ENCODE measurements at places on chromosomes 12 and 14.

- no peak for DNase-seq
These were observed 266.8 kb upstream of the MIS18BP1 start for GRCh38 chr14:45519766-45520165.

DNA sequence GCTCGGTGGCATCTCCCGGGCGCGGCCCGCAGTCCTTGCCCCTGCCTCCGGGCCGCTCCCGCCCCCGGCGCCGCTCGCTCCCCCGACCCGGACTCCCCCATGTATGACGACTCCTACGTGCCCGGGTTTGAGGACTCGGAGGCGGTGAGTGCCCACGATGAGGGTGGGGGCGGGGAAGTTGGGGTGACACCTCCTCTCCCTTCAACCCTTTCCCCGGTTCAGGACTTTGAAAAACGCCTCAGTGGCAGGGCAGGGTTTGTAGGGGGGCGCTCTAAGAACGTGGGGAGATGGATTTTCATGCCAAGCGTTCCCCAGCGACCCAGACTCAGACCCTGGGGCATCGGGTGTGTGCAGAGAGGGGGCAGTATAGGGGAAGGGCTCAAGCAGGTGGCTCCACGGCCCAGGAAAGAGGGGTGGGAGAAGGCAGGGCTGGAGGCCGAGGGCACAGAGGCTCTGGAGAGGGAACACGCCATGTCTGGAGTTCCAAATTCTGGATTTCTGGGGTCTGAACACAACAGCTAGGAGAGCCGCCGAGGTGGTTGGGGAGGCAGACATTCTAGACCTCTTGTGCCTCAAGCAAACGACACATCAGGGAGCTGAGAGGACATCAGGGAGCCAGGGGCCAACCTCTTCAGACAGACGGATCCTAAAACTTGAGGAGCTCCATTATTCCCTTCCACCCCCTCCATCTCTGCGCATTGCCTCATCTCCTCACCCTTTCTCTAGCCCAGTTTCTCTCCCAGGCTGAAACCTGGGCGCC is 715 bp downstream of the CACNB3 start:
- DNase-seq, result no peak

GRCh38 chr14:33386781-33387180 is 448.1 kb downstream of the NPAS3 start:
- DNase-seq, result no peak

GRCh38 chr14:103056322-103057027 is 874 bp downstream of the CDC42BPB start:
- DNase-seq, result no peak

- DNase-seq, result no peak
These were observed 581.0 kb upstream of the TMEM132C start for GRCh38 chr12:127685931-127686330.

- no peak for DNase-seq
These were observed 9.7 kb downstream of the TNS2 start for GRCh38 chr12:53059434-53060063.

DNA sequence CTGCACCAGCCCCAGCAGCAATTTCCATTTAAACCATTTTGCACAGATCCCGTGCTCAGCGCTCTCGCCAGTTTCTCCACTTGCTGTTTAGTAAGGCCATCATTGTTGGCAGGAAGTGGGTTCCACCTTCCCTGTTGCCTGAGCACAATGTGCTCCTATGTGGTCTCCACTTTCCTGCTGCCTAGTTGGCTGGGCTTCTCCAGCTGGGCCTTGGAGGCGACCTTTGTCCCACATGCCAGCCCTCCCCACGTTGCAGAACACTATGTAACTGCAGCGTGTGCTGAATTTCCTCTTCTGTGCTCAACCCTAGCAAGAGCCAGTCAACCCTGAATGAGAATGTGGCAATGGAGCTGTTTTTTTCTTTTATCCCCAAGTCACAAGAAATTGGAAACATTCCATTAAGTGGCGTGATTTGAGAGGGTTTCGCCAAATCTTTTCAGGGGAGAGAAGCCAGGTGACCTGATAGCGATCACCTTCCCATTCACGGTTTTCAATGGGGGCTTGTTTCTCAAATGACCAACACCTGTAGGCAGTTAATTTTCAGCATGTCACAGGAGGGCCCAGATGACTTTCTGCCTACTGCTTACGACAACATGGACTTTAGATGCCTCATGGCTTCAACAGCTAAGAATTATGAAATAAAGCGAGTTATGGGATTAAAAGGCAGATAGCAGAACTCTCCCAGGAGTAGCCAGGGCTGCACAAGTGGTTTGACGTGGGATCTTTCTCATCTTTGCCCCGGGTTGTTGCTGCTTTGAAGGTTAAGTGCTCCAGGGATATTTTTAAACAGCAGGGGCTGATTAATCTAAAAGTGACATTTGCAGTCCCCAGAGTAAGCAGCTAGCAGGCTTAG is at the start of gene ACACB:
Gene ACACB (plus strand): TSS at position 830 of the 853 bp plus-strand sequence. CDS start 22,819 bp downstream, outside the sequence.
- no peak for DNase-seq

DNA sequence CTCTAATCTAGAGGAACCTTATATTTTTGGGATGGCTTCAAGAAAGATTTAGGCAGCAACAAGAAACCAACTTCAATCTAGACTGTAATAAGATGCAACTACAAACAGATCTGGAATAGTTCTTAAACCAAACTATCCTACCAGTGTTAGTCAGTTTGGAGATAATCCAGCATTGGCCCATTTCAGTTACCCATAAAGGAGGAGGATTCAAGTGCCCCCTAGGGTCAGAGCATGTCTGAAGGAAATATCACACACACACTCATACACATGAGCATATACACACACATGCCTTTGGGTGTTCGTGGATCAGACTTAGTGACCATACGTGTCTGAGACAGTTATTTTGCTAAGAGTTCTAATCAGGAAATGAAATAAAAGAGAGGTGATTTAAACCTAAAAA is 261.2 kb downstream of the ADAMTS20 start:
- DNase-seq, result no peak

GRCh38 chr12:29201296-29201695 is 52.2 kb downstream of the FAR2 start:
- DNase-seq, result no peak

- DNase-seq, result no peak
These were observed 24.6 kb upstream of the UBC start for GRCh38 chr12:124939079-124939420.

DNA sequence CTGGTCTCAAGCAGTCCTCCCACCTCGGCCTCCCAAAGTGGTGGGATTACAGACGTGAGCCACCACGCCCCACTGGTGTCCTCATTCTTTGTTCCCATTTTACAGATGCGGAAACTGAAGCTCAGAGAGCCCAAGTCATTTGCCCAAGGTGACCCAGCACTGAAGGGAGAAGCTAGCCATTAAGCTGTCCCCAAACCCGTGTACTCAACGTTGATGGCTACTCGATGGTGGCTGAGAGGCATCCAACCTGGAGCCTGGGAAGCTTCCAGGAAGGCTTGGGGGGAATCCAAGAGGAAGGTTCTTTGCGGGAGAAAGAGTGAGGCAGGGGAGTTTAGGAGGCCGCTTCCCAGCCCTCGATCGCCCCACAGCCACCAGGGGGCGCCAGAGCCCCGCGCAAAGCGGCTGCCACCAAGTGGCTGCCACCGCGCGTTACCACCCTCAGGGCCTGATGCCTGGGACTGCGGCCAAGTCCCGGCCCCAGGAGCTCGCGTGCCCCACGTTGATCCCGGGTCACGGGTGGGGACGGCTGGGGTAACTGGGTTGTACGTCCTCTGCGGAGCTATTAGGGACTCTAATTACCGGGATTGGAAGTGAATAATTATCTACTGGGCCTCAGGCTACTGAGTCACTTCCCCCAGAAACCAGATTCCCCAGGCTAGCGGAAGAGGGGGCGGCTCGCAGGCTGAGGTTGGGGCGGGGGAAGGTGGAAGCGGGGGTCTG is 8.8 kb upstream of the SH2B3 start:
- peak; percentile 36 for DNase-seq

GRCh38 chr12:13100605-13100881 is 2.9 kb downstream of the GSG1 start:
- DNase-seq, result no peak

DNA sequence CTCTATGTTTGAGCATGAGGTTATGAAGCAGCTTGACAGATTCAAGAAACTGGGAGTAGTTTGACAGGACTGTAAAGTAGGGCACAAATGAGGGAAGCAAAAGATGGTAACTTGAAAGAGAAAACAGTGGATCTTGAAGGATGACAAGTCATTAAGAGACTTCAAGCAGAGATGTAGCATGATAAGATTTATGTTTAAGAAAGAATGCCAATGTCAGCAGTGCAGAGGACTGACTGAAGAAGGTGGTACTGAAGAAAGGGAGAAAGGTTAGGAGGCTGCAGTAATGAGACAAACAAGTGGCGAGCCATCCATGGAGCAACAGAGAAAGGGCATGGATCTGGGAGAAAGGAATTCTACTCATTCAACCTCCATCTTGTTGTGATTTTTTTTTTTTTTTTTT is 120.2 kb upstream of the RAP1B start:
- DNase-seq, result no peak

DNA sequence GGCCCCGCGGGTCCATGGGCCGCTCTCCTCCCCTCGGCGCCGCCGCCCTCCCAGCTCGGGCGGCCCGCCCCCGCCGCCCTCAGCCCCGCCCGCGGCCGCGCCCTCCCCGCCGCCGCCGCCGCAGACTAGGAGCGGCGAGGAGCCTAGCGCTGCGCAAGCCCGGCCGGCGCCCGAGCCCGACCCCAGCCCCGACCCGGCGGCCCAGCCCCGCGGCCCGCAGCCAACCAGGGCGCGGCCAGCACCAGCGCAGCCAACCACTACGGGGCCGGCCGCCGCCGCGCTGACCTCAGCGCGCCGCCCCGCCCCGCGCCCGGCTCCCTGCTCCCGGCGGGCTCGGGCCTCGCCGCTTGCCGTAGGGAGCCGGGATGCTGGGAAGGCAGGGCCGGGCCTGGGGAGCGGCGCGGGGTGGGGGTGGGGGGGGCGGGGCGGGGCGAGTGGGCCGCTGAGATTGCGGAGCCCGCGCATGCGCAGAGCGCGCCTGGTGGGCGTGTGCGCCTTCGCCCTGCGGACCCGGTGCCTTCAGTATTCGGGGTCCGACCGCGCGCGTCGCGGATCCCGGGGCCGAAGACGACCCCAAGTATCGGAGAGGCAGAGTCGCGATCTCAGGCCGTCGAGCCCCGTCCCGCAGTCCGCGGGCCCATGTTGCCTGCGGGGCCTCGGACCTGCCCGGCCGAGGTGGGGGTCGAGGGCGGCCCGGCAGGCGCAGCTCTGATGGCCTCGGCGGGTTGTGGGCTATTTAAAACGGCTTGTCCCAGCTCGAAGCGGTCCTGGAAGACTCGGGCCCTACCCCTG is at the start of gene CDC42BPB:
Gene CDC42BPB (minus strand): TSS at position 178 of the 792 bp plus-strand sequence. CDS start 376 bp downstream, outside the sequence.
- DNase-seq, result no peak

DNA sequence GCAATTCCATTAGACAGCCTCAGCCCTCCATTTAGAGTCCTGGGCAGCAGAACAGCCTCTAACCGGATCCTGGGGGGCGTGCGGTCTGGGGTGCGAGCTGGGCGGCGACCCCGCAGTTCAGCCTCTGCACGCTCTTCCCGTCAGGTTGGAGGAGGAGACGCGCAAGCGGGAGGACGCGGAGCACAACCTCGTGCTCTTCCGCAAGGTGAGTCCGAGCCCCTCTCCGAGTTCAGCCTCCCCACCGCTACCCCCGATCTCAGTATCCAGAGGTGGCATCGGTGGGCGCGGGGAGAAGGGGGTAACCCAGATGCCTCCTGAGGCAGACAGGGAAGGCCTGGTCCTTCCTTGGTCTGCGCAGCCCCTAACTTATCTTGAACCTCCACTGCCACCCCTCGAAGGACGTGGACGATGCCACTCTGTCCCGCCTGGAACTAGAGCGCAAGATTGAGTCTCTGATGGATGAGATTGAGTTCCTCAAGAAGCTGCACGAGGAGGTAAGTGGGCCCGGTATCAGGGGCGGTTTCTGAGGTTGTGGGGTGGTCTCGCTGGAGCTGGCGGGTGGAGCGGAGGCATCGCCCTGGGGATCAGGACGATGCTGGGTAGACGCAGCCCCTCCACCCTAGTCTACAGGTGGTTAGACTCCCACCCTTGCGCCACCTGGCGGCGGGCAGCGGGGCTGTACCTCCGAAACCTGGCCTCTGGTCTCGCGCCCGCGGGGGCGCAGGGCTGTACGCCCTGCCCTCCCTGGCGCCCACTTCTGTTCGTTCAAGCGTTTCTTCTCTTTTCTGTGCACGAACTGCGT is 1.3 kb downstream of the PRPH start:
- DNase-seq, result no peak

- no peak for DNase-seq
These were observed 80.8 kb downstream of the ANO2 start for GRCh38 chr12:5864301-5864700.

DNA sequence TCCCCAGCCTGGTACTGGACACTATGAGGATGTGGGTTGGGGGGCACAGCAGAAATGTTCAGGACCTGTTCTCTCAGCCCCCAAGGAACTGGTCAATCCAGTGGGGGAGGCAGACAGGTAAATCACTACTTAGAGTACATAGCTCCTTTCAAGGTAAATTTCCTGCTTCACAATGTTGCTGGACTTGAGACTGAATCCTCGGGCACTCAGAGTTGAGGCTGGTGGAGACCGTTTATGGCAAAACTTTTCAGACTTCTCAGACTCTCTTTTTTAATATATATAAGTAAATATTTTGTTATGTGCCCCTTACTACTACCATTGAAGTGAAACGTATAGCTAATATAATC is 483 bp upstream of the SERPINA10 start:
- DNase-seq, result no peak

GRCh38 chr12:48023386-48023785 is 19.1 kb upstream of the COL2A1 start:
- no peak for DNase-seq

GRCh38 chr12:56046027-56046780 is 4.5 kb downstream of the RPS26 start:
- no peak for DNase-seq

GRCh38 chr12:65619018-65619417 is 205.3 kb upstream of the HMGA2 start:
- no peak for DNase-seq

- no peak for DNase-seq
These were observed 41.1 kb downstream of the ERG28 start for GRCh38 chr14:75619548-75619947.

DNA sequence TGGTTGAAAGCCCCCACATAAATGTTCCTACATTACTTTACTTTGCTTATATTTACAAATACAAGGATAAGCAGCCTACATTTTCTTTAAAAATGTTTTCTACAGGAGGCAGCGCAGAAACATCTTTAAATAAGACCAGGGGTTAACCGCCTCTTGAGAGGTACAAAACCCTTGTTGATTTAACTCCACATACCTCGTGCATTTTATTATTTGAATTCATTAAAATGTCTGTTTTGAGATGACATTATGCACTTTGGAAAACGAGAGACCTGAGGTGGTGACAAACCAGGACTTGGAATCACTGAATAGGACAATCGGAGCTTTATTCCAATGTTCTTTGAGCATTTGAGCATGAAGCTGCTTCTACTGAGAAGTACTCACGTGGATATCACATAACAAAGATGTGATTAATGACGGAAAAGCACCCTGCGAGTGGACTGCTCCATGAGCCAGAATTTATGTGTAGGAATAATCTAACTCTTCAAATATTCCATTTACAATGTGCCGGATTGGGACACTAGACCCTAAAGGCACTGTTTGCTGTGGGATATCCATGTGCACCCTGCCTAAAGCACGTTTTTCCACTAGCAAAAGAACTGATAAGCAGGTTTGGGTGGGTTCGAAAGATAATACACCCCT is 746 bp upstream of the DUSP16 start:
- no peak for DNase-seq

GRCh38 chr14:59905188-59905587 is 14.8 kb upstream of the LRRC9 start:
- no peak for DNase-seq

All from esophagus squamous epithelium (tissue), 5 donors.